IPS DF 6.9 (cell line): ENCODE measurements at places on chromosomes 5 and 9.

DNA sequence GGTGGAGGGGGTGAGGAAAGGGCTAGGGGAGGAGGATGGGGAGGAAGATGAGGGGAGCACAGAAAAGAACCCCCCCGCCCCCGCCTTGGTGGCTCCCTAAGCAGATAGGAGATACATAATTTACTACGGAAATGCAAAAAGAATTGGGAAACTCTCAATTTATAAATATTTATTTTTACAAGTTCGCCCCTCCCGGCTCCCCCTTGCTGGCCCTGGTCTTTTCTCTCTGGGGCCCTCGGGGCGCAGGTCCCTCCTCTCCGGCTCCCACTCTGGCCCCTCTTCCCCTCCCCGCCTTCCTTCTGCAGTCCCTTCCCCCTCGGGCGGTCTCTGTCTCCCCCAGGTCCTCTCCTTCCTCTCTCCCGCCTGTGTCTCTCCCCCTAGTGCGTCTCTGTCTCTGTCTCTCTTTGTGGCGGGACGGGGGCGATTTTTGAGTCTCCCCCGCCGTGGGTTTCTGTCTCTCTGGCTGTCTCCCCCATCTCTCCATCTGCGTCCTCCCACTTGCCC is 173.6 kb upstream of the IER5L start:
- DNase-seq, result no peak

GRCh38 chr5:141182248-141182647 is at the start of gene PCDHB16:
TSS of gene PCDHB16 (plus strand) at chr5:141182387. CDS start at chr5:141182560, 173 bp downstream.
- DNase-seq, result peak; percentile 50

DNA sequence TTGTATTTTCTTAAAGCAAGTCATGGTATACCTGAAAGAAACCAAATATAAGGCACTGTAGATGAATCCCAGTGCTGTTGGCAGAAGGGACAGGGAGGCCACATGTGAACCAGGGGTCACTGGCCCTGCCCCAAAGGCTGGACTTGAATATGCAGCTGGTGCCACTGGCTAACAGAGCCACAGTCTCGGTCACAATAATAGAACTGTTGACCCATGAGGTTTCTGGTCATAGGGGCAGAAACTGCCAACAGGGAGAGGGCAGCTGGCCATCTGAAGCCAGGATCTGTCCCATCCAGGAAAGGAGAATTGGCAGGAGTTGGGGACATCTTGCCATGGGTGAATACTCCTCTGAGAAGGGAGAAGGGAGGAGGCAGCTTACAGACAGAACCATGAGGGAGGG is 31.9 kb downstream of the PALM2AKAP2 start:
- DNase-seq, result no peak

- DNase-seq, result no peak
Measured at GRCh38 chr9:129422032-129422842, 198.7 kb downstream of the C9orf50 start.

DNA sequence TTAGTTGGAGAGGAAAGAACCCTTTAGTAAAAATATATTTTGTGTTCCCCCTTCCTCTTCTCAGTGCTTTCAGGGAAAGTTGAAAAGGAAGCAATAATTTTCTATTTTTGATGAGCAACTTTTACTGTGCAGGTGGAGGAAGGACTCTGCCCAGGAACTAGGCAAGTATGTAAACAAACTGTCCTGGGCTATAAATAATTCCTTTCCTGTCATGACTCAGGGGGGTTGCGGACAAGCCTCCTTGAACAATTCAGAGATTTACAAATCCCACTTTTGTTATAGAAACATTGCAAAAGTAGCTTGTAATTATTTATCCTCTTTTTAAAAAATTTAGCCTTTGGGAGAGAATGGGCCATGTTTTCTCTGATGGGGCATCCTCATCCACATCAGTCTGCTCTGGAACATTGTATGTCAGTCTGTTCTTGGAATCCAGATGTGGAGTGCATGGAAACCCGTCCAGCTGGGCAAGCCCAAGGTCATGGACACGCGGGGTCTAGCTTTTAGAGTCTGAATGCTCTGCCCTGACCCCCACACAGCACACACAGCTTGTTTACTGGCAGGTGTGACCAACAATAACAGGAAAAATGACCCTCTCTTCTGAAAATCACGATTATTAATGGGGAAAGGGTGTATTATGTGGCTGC is 127.6 kb downstream of the GADD45G start:
- DNase-seq, result no peak

GRCh38 chr5:125274211-125274610 is 527.8 kb upstream of the ZNF608 start:
- no peak for DNase-seq

GRCh38 chr5:76389513-76390154 is 13.5 kb upstream of the IQGAP2 start:
- DNase-seq, result no peak

DNA sequence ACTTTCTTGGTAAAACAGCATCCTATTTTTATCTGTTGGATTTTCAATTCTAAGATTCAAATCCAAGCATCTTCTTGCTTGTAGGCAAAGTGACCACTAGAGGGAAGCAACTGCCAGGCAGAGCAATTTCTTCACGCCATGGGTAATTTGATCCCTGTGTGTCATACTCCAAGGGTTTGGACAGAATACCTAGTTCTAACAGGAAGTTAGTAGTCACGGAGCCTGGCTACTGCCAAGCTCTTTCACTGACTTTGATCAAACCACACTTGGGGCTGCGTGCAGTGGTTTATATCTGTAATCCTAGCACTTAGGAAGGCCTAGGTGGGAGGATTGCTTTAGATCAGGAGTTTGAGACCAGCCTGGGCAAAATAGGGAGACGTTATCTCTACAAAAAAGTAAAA is 473.6 kb upstream of the TNC start:
- peak; percentile 75 for DNase-seq

- no peak for DNase-seq
Measured at GRCh38 chr9:87512311-87512710, 14.6 kb downstream of the DAPK1 start.

DNA sequence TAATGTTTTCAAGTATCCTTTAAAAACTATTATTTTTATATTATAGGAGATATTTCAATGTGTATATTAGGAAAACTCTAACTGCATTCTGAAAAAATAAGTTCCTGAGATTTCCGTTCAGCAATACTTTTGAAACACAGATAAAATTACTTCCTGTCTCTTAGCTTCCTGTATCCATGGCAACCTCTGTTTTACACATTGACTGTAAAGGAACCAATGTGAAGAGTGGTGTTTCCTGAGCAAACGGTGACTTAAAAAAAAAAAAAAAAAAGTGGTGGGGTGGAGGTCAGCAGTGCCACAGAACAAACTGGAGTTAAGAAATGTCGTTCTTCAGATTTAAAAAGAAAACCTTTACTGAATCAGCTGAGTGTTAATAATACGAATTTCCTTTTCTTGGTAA is at the start of gene LRRC70:
Gene LRRC70, plus strand, starts transcription at position 280 of the 400 bp plus-strand sequence. CDS start 620 bp downstream, outside the sequence.
- DNase-seq, result no peak

- DNase-seq, result no peak
Measured at GRCh38 chr5:139468421-139468931, 2.3 kb upstream of the SMIM33 start.

GRCh38 chr9:124011460-124012301 is at the start of gene LHX2:
TSS of gene LHX2 (plus strand) at chr9:124011768. CDS start at chr9:124012349, 581 bp downstream.
- DNase-seq, result no peak

DNA sequence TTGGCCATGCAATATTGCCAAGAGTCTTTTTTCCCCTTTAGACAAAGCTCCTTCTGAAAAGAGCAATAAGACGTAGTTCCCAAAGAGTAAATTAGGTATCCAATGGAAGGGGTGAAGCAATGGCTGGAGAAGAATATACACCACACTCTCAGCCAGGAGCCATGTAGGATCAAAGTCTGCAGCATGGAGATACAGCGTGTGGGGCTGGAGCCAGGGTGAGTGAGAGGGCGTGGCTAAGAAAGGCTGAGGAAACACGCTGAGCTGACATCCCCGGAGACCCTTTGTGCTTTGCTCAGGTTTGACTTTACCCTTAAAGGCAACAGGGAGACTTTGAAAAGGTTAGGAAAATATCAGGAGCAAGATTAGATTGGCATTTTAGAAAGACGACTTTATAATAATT is 87.1 kb upstream of the ELL2 start:
- no peak for DNase-seq

- no peak for DNase-seq
Measured at GRCh38 chr9:137227054-137227852, at the start of gene RNF224. TSS of gene RNF224 (plus strand) at chr9:137227502. CDS start at chr9:137228336, 834 bp downstream.

GRCh38 chr5:74139589-74139988 is 500.9 kb downstream of the ENC1 start:
- DNase-seq, result no peak

- DNase-seq, result no peak
Measured at GRCh38 chr5:54844905-54845566, 140.4 kb downstream of the ESM1 start.

GRCh38 chr5:1504617-1505016 is 19.1 kb downstream of the LPCAT1 start:
- no peak for DNase-seq

DNA sequence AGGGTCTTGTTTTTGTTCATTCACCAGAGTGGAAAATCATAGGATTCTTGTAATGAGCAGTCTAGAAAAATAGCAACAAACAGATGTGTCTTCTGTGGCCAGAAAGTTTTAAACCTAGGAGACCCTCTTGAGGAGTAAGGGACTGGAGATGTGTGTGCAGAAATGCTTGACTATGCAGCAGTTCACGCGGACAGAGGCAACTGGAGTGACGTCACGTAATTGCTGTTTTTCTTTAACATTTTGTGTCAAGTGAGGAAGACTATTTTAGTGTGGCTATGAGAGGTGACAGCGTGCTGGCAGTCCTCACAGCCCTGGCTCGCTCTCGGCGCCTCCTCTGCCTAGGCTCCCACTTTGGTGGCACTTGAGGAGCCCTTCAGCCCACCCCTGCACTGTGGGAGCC is 163.1 kb upstream of the PTCH1 start:
- no peak for DNase-seq

- no peak for DNase-seq
Measured at GRCh38 chr5:173928871-173929574, 40.9 kb downstream of the CPEB4 start.

- DNase-seq, result no peak
Measured at GRCh38 chr5:127426661-127427060, 90.8 kb upstream of the PRRC1 start.

DNA sequence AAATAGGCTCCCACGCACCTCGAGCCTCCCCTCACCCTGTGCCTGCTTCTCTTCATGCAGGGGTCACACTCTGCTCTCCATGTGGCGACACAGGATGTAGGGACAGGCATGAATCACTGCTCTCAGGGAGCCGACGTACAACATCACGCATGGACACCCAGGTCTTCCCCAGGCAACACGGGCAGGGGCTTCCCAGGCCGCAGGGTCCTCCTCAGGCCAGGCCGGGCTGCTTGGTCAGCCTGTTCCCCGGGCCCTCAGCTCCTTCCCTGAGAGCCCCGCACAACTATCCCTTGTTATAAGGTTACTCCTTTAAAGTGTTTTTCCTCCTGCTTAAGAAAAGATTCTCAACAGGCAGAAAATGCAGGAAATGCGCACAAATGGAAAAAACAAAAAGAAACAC is 1.1 kb downstream of the SLC6A18 start:
- DNase-seq, result no peak

GRCh38 chr5:160361624-160362228 is 8.7 kb downstream of the C1QTNF2 start:
- DNase-seq, result no peak

- DNase-seq, result no peak
Measured at GRCh38 chr5:159286420-159287035, 23.4 kb downstream of the UBLCP1 start.

DNA sequence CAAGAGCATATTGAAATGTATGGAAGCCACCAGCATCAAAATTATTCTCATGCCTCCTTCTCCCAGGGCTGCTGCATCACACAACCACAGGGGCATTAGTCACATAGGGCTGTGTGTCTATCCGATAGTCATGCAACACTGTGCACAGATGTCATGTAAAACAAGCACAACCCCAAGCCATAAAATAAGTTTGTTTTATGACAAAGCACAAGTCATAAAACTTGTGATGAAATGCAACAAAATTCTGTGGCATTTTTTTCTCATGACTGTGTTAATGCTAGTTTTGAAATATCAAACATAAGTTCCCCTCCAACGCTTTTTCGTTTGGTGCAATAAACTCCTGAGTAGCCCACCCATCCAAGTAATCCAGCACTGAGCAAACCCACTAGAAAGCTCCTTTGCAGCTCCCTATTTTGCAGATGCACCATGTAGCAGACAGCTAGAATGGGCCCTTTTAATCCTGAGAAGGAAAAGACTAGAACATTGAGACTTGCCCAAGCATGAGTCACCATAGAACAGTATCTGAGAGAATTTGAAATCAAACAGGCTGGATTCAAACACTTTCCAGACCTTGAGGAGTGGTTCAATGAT is 93.3 kb upstream of the ZNF366 start:
- no peak for DNase-seq

GRCh38 chr9:77475641-77476473 is 172.3 kb downstream of the GNA14 start:
- no peak for DNase-seq

DNA sequence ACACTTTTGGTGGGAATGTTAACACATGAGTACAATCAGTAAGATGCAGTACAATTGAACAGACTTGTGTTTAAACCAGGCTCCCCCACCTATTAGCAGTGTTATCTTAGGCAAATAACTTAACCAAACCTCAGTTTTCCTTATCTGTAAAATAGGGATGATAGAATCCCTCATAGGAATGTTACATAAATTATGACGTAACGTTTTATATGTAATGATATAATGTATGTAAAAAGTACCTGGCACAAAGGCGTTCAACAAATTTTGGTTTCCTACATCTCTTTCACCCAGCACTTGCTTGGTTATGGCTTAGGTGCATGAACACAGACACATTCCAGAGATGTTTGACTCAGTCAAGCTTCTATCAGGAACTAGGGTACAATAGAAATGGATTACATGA is 26.7 kb upstream of the IL33 start:
- DNase-seq, result no peak

GRCh38 chr9:4548811-4549725 is 58.8 kb downstream of the SLC1A1 start:
- peak; percentile 43 for DNase-seq

GRCh38 chr5:116046823-116047222 is 14.6 kb downstream of the ARL14EPL start:
- no peak for DNase-seq

DNA sequence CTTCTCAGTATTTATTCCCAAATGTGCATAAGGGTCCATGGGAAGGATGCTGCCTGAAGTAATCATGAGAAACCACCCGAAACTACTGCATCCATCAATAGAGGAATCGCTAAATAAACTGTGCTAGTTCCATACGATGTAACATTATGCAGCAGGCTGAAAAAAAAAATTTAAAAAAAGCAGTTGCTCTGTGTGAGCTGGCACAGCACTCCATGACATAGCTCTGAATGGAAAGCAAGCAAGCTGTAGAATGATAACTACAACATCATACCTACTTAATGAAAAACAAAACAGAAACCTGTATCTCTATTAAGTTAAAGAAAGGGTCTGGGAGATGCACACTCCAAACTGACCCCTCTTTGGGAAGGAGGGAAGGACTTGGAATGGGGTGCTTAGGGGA is 49.3 kb downstream of the SHB start:
- DNase-seq, result no peak
